ENCODE measurements at places on chromosomes 2 and 18.

GRCh38 chr2:64362562-64363026, 91.4 kb upstream of the LGALSL start:
- no peak for DNase-seq

- DNase-seq: peak; percentile 91
Observed at GRCh38 chr2:180905461-180905860, 74.9 kb upstream of the UBE2E3 start.

- DNase-seq: no peak
Observed at GRCh38 chr18:331221-331821, 63.5 kb upstream of the THOC1 start.

DNA sequence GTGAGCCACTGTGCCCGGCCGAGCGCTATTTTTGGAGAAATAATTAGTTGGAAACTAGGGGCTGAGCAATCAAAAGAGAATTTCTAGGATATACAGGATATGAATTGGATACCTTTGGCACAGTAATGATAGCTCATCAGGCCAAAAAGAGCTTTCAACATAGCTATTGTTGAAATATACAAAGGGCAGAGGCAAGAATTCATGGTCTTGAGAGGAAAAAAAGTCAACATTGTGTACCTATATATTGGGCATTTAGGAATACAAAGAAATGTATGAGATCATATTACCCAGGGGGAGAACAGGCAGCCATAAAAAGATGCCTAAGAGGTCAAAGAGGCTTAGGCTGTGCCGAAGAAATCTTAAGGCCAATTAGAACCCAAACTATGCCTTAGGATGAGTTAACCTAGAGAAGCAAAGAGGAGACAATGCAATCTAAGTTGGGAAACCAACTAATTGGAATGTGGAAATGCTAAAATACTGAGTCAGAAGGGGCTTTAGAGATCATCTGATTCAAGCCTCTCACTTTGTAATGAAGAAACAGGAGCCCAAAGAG, 99.0 kb downstream of the RBBP8 start:
- no peak for DNase-seq

DNA sequence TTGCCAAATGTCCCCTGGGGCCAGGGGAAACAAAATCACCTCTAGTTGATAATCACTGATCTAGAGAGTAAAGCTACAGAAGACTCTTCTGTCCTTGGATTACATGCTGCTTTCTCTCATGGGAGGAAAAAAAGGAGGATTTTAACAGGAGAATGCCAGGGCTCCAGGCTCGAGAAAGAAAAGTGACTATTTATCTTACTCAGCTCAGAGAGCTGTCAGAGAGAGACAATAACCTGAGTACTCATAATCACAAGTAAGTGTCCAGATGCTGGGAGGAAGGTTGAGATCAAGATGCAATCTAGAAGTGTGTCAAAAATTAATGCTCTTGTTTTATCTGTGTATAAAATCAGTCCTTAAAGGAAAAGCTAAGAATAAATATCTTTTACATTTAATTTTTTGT, 133.3 kb downstream of the PTRHD1 start:
- no peak for DNase-seq

DNA sequence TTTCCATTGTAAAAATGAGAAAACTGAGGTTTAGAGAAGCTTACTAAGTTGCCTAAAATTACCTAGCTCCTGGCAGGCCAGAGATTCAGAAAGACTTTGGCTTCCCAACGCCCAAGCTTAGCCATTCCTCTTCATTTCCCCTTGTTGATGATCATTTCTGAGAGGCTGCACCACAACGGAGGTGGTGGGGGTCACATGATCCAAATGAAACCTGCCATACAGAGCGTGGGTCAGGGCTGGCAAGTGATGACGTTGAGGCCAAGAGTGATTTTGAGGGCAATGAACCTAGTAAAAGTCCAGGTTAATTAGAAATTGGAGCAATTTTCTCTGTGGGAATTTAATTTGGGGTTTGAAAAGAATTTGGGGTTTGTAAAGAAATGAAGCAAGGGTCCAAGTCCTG, 109.9 kb downstream of the TMEM182 start:
- DNase-seq: no peak

DNA sequence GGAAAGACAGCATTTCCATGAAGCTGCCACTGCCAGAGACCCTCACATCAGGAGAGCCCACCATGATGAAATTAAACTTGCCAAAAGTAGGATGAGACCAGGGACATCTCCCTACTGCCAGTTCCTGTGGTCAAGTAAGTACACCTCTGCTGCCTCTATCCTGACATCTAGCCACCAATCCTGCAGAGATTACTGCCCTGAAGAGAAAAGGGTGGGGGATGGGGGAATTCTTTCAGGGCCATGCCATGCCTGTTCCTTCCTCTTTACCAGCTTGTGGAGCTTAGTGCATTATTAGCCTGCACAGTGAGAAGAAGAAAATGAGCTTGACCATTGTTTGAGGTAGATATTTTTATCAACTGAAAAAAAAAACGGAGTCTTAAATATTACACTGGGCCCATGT, 397.2 kb upstream of the CDH2 start:
- DNase-seq: no peak

DNA sequence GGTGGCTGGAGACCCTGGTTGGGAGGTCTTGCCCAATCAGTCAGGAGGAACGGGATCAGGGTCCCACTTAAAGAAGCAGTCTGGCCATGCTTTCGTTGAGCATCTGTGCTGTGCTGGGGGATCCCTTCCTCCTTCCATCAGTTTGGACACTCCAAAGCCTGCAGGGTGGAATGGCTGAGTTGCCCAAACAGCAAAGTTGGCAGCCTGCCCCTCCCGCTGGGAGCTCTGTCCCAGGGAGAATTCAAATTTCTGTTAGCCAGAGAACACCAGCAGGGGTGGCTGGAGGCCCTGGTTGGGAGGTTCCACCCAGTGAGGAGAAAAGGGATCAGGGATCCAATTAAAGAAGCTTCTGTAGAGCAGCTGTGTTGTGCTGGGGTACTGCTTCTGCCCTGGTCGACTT, 96.9 kb upstream of the CTAGE1 start:
- no peak for DNase-seq

DNA sequence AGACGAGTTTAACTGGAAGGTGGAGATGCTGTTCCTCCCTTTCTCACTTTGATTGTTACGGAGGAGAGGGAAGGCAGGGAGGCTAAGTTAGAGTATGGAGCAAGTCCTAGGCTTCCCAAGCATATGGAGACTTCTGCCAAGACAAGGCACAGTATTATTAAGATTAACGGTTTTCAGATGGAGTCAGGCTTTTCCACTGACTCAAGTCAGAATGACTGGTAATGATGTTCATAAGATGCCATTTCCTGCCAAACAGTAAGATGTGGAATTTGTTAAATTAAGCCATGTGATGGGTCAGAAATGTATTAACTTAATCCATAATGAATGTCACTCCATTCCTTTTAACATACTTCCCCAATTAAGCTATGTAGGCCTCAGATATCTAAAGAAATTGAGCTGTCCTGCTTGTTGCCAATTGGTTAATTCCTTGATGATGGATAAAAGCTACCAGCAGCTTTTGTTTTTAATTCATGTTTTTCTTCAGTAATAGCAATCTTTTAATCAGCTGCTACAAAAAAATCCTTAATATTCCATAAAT, 383.7 kb downstream of the ZNF521 start:
- DNase-seq: no peak

DNA sequence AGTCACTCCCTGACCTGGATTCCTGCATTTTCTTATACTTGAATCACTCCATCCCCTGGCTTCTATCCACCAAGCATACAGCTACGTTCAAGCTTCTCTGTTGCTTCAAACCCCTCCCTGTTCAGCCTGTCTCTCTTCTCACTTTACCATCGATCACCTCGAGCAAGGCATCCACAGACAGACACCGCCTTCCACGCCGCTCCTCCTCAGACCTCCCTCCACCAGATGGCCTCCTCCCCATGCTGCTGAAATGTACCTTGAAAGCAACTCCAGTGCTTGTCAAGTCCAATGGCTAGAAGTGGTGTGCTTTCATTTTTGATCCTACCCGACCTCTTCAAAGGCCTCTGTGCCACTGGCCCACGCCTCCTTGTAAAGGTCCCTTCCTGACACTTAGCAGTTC, 131.3 kb upstream of the ACAA2 start:
- DNase-seq: peak; percentile 9

DNA sequence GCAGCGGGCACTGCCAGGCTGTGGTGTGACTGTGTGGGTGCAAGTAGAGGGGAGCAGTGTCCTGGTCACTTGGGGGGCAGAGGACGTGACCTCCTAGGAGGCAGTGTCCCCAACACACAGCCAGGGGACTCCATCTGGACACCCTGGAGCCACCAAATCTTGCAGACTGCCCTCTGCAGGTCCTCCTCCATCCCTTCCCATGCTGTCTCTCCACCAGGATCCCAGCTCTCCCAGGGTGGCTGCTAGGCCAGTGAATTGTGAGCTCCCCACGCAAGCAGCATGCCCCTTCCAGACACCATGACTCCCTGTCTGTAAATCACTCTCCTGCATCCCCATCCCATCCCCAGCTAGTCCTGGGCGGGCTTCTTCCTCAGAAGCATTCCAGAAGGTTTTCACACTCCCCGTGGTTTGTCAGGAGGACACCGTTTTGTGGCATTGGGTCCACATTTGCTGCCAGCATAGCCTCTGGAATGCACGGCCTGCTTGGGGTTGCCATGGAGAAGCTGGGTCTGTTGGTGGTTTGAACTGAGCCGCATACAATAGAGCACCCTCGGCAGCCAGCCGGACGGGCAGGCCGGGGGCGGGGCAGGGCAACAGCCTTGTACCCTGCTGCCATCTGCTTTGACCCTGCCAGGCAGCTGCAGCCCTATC, 210.7 kb downstream of the KLHL29 start:
- peak; percentile 88 for DNase-seq

DNA sequence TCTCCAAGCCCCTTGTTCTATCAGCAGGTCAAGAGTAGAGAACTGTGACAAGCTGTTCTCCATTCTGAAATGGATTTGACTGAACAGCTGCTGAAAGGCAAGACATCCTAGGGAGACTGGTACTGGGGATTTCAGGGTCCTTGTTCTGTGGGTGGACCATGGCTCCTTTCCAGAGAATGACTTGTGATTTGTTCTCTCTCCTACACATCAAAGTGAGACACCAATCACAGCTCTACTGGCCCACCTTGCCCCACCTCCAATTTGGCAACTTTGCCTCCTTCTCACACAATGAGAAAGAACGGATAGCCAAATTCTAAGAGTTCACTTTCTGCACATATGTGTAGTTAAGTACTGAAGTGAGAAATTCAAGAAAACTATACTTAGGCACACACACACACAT, 67.4 kb downstream of the BCL11A start:
- DNase-seq: no peak

Data from SHP77 (cell line).